ENCODE measurements at places on chromosomes 4 and X.
A peak's percentile ranks its signal among the peaks of the same experiment; 100 is the strongest.

GRCh38 chr4:150056569-150056968, 21.7 kb upstream of the DCLK2 start:
- no peak for DNase-seq

GRCh38 chrX:37476571-37477170, 94.8 kb upstream of the LANCL3 start:
- no peak for DNase-seq

GRCh38 chr4:83128240-83128929, 13.9 kb upstream of the PLAC8 start:
- DNase-seq = no peak

- DNase-seq = no peak
Measured at GRCh38 chr4:7105276-7105675, 37.4 kb upstream of the GRPEL1 start.

DNA sequence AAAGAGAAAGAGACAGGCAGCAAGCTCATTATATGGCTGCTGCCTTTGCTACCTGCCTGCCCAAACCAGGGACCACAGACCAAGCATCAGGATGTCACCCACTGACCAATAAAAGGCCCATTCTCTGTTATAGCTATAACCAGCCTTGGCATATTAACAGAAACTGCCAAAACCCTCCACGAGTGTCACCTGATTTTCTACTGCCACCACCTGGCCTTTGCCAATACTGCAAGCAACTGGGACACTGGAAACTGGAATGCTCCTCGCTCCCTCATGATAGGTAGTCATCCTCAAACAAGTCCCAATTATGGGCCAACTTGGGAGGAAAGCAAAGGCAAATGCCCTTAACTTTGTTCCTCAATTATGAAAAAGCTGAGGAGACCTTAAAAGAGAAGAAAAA, 76.0 kb downstream of the SPIN4 start:
- DNase-seq = peak; percentile 55

- DNase-seq = no peak
Measured at GRCh38 chrX:20224814-20225487, 41.8 kb downstream of the RPS6KA3 start.

DNA sequence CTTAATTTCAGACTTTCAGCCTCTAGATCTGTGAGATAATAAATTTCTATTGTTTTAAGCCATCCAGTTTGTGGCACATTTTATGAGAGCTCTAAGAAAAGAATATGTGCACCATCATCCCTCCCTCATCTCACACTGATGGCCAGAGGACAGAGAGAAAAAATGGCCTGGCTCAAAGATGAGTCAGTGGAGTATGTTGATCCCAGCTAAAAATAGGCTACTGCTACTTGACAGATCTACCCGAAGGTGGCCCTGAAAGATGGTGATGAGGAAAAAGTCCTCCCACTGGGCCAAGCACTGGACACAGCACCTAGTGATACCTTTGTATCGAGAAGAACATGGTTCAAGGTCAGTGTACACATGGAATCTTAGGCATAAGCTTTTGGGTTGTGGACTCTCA, 38.2 kb upstream of the DCTD start:
- no peak for DNase-seq

- DNase-seq = peak; percentile 34
Measured at GRCh38 chr4:4575284-4576211, 33.7 kb upstream of the STX18 start.

DNA sequence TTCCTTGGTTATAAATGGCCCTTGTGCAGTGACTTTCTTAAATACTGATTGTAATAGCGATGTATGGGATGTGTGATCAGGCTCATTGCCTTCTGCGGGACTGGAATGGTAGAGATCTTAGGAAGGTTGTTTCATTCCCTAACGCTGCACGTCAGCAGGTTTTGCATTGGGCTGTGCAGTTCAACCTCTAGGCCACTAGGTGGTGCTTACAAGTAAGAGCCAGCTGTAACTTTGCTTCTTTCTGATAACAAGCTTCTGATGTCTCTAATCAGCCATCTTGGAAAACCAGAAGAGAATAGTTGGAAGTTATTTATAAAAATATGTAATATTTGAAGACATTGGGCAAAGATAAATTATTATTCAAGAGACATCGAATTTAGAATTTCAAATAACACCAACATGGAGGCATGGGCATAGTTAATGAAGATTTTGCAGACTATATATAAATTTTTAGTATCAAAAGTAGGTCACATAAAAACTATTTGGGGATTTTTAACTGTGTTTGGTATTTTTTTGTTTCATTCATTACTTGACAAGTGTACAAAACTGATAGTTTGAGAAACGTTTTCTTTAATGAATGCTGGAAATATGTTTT, 339.7 kb upstream of the PCDH7 start:
- peak; percentile 60 for DNase-seq

DNA sequence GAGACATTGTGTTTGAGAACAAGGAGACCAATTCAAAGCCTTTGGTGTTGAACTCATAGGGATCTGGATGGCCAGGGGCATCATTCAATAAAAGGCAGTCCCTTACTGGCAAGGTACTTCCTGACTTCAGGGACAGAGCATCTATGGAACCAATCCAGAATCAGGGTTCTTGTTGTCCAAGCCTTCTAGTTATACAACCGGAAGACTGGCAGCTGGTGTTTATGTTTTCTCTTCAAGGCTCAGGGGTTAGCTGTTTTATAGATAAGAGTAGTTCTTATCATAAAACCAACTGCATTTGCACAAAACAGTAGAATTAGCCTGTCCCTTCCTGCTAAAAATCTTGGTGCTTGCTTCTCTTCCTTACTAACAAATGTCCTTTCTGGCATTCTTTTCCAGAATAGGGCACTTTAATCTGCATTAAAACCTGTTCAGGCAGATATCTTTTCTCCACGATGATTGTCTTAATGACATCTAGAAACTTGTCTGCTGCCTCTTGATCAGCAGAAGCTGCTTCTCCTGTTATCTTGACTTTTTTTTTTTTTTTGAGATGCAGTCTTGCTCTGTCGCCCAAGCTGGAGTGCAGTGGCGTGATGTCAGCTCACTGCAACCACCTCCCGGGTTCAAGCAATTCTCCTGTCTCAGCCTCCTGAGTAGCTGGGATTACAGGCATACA, 38.4 kb upstream of the ARHGEF6 start:
- no peak for DNase-seq

- DNase-seq = no peak
Measured at GRCh38 chrX:107709266-107709806, 66.3 kb downstream of the TSC22D3 start.

GRCh38 chrX:13470685-13470977, 98.8 kb upstream of the EGFL6 start:
- DNase-seq = no peak

GRCh38 chr4:160180211-160180610, 1077.3 kb downstream of the RAPGEF2 start:
- no peak for DNase-seq

DNA sequence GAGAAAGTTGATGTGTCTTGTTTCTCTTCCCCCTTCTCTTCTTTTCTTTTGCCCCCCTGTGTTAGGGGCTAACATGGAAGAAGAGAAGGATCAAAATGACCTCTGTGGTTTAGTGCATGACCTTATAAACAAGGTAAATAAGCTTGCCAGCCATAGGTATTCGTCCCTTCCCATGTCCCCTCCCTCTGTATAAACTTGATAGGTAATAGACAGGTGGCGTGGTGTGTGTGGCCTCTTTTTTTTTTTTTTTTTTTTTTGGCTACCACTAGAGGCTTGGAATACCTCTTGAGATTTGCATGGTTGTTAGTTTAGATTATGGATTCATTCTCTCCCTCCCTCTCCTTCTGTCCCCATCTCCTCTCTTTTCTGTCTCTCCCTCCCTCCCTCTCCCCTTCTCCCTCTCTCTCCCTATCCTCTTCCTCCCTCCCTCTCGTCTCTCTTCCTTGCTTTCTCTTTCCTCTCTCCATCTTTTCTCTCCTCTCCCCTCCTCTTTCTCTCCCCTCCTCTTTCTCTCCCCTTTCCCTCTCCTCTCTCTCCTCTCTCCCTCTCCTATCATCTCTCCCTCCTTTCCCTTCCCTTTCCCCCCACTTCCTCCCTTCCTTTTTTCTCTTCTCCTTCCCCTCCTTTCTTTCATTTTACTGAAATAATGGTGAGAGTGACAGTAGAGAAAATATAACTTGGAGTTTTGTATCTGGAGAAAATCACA, 134.4 kb downstream of the AFF1 start:
- peak; percentile 43 for DNase-seq

DNA sequence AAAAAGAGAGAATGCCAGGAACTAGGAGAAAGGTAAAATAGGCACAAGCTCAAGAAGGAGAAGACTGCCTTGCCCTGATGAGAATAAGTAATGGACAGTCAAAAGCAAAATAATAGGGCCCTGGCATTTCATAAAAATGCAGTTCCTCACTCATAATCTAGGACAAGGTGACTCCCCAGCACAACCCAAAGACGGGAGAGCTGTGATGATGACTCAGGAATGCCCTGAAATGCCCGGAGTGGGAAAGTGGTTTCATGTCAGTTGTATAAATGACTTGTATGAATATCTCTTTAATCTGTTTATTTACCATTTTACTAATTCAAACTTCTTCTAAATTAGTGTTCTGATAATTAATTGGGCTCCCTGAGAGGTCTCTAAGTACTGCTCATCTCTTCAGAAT, 28.8 kb upstream of the SETD7 start:
- no peak for DNase-seq

DNA sequence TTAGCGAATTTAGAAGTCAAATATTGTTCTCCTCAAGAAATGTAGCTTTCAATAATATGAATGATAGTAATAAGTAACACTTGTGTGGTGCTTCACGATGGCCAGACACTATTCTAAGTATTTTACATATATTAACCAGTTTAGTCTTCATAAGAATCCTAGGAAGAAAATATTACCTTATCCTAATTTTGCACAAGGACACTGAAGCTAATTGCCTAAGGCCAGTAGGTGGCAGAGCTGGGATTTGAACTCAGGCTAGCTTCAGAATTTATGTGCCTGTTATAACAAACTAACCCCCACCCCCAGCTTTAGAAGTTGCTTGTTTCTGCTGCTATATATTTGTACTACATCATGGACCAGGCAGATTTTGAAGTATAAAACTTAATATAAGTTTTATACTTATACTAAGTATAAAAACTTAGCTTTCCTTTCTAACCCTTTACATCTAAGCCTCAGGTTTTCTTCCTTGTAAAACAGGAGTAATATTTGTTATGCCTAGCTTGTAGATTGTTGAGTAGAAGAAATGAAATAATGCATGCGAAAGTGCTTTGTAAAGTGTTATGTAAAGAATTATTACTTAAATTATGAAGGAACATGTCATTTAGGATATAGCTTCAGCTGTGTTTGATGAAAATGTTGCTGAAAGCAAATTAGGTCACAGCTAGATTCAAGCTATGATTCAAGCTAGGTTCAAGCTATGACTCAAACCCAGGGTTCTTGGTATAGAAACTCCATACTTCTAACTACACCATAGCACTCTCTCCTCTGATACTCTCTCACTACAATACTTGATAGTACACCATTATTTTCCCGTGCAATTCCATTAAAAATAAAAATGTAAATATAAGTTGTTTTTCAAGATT, 4.2 kb upstream of the CDS1 start:
- peak; percentile 30 for DNase-seq

- no peak for DNase-seq
Measured at GRCh38 chrX:68807818-68808217, 21.0 kb upstream of the EFNB1 start.

DNA sequence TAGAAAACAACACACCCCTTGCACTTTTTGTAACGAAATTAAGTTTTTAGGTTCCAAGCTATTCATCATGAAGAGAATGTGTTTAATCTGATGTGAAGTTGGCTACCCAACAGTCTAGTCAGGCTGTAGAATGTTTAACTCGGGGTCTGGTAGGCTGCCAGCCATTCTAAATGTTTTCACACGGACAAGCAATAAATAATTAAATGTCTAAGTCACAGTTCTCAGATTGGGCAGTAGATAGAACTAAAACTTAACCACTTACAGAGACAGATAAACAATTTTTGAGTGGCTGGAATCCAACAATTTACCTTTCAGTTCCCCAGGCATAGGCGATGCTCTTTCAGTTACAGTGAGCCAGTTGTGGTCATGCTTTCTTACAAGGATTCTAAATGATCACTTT, 66.5 kb downstream of the CHIC2 start:
- no peak for DNase-seq

DNA sequence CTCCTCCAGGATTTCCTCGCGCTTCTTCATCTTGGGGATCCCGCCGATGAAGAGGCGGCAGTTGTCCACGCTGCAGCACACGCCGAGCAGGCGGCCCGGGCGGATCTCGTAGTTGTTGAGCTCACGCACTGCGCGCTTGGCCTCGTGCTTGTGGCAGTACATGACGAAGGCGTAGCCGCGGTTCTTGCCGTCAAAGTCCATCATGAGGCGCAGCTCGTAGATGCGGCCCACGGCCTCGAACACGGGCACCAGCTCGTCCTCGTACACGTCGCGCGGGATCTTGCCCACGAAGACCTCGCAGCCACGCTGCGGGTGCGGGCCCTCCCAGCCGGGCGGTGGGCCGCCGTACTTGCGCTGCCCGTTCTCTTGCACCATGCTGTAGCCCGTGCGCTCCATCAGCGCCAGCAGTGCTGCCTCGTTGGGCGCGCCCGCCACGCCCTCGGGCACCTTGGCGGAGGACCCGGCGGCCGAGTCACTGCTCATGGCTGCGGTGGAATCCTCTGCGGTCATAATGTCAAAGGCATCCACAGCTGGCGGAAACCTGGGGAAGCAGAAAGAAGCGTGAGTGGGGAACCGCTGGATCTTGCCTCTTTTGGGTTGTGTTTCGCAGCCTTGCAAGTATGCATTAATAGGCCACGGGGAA, 103.4 kb downstream of the CHRNA9 start:
- no peak for DNase-seq

DNA sequence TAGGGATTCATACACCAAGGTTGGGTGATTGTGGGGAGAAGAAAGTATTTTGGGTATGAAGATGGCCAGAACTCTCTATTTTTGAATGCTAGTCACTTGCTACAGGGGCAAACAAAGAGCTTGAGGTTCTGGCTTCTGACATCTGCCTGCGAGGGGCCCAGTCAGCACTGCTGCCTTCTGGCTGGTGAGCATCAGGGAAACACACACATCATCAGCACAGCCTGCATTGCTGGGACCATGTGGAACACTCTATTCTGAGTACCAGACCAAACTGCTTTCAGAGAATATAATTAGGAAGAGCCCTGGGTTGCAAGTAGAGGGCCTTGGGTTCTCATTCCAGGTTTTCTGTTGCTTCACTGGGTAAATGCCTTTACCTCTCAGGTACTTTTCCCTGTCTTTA, 14.1 kb downstream of the TRPC5 start:
- DNase-seq = no peak

GRCh38 chrX:57103489-57103888, 17.9 kb downstream of the SPIN2B start:
- DNase-seq = no peak
